ENCODE measurements at places on chromosomes 12 and 14. TPM values are rescaled to one million over a fixed set of nuclear protein-coding genes. Genes with fewer than 3 reads are reported as not detected.

GLS2 gene
- 0.33 TPM for total RNA-seq

GRCh38 chr14:68541178-68541896 is 251.5 kb downstream of the ZFP36L1 start:
- H3K4me1 ChIP-seq: no peaks in the 10 kb centered on the region
- H3K27me3 ChIP-seq: no peaks in the 10 kb centered on the region
- no peaks in the 10 kb centered on the region for H3K36me3 ChIP-seq
- no peak overlapping the region for H3K27ac ChIP-seq
- no peak for DNase-seq

GRCh38 chr12:42192258-42192657 is 45.8 kb downstream of the YAF2 start:
- no peak for DNase-seq
- H3K27me3 ChIP-seq: no peaks in the 10 kb centered on the region
- no peaks in the 10 kb centered on the region for H3K4me1 ChIP-seq

DNA sequence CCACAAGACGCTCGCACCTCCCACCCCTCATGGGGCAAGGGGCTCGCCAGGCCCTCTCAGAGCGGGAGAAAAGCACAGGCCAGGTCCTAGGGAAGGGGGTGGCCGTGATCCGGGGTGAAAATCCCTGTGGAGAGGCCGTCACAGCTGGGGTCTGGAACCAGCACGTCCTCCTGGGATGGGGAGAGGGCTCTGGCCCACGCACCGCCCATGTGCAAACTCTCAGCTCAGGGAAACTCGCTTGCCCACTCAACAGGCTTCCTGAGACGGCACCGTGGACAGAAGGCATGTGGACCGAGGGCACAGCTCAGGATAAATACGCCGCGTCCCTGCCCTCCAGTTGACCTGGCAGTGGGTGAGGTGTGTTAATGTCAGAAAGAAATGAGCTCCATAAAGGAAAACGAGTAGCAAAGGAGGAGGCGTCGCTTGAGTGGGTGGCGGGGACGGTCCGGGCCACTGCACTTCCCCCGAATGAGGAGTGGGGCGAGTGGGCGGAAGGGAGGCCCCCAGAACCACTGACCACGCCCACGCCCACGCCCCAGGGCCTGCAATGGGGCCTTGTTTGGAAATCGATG is 57.6 kb upstream of the GALNT9 start:
- H3K27ac ChIP-seq: no peak overlapping the region
- no peaks in the 10 kb centered on the region for H3K4me1 ChIP-seq
- peaks cover 1% of the 10 kb centered on the region for H3K27me3 ChIP-seq
- H3K36me3 ChIP-seq: no peaks in the 10 kb centered on the region

GRCh38 chr12:124954771-124955170 is 34.2 kb downstream of the DHX37 start:
- DNase-seq: no peak
- H3K36me3 ChIP-seq: peaks cover 30% of the 10 kb centered on the region
- no peaks in the 10 kb centered on the region for H3K27me3 ChIP-seq
- H3K4me1 ChIP-seq: no peaks in the 10 kb centered on the region
- no peak overlapping the region for H3K27ac ChIP-seq
